B cell (primary cell): ENCODE measurements at places on chromosomes 7 and 10. TPM values are rescaled to one million over a fixed set of nuclear protein-coding genes. Genes with fewer than 3 reads are reported as not detected.

DNA sequence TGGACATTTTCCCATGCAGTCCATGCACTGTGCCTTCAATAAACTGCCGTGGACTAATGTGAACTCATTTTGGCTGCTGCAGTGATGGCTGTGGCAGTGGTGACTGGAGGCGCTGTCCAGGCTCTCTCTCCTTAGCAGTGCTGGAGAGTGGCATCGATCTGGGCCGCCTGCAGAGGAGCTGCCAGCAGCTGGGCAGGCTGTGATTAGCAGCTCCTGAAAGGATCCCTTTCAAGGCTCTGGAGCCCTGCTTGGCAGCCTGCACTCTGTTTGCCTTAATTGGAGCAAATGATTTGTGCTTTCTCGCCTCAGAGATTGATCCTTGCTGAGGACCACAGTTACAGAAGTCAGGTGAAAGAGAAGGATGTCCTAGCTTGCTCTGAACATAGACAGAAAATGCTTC lies 130.1 kb upstream of the VWC2 start:
- DNase-seq: no peak

GRCh38 chr10:77034240-77034639 lies 603.4 kb downstream of the KCNMA1 start:
- no peak for DNase-seq

GRCh38 chr10:10361301-10361885 lies 656.3 kb upstream of the CELF2 start:
- DNase-seq: no peak

- no peak for DNase-seq
Measured at GRCh38 chr7:55192723-55193122, 172.4 kb upstream of the LANCL2 start.

- peak; percentile 28 for DNase-seq
Measured at GRCh38 chr10:26628395-26628794, 69.1 kb upstream of the PDSS1 start.

DNA sequence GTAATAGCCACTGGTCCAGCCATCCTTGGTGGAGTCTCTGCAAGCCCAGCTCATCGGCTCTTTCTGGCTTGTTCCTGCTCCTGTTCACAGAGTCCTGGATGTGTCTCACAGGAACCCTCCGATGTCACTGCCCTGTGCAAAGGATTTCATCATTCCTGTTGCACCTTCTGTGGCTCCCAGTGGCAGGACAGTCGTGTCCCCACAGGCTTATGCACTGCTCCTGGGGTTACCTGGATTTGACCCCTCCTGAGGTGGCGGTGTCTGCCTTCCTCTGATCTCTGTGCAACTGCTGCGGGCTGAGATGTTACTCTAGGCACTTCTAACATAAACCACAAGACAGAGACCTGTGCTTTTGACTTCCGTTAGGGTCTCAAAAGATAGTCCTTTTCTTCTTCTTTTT lies 30.6 kb downstream of the APBB1IP start:
- DNase-seq: peak; percentile 31

GRCh38 chr7:125085084-125085483 lies 155.5 kb upstream of the POT1 start:
- DNase-seq: no peak

DNA sequence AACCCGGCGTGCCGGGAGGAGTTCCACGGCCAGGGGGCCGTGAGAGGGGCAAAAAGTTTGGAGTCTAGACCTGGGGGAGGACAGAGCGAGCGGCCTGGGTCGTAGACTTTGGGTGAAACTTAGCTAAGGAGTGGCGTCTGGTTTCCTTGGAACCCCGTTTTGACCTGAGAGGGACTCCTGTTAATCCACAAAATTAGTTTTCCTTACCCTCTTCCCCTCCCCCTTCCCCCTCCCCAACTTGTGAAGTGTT lies 574 bp downstream of the MARCHF5 start:
- DNase-seq: no peak

DNA sequence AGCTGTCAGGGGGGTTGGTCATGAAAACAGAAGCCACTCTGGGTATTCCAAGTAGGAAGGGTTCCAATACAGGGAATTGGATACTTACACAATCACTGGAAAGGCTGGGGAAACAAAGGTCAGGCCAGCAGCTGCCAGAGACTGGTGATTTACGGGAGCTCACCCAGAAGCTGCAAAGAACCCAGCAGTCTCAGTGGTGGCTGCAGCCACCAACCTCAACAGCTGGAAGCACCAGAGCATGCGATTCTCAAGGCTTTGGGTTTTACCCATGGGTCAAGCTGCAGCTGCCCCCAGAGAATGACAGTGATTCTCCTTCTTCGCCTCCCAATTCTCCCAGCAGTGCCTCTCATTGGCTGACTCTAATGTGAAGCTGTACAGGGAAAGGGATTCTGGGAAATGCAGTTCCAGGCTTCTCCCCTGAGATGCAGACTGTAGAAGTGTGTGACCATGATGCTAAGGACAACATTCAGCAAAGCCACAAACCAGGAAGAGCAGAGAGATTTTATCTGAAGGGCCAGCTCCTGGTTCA lies 107.2 kb upstream of the TCF7L2 start:
- DNase-seq: no peak

- no peak for DNase-seq
Measured at GRCh38 chr7:19206721-19207120, 61.5 kb upstream of the FERD3L start.

DNA sequence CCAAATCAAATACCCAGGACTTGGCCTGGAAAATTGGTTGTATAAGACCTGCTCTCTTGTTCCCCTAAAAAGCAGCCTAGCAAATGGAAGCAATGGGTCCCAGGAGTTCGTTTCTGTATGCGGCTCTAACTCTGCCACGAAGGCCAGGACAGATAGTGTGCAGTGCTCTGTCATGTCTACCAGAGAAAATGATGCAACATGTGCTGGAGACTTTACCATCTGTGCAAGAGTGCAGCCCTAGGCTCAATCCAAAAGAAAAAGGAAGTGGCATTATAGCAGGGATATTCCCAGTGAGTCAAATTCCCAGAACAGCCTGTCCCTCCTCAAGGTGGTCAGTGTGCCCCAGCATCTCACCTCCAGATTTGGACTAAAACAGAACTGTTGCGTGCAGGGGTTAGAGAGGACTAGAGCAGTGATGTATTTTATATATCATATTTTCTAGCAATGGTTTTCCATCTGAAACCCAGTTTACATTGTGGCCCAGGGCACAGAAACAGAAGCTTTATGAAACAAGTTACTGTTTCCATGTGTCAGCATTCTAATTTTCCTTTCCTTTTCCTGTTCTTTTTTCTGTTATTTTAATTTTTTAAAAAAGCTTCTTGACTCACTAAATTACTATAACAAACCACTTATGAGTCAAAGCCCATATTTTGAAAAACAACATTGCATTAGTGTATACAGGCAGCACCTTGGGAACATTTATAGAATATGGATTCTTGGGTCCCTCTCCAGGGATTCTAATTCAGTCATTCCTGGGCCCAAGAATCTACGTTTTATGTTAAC lies 311.2 kb downstream of the RNLS start:
- peak; percentile 19 for DNase-seq

GRCh38 chr7:2258661-2259365 lies 16.8 kb downstream of the NUDT1 start:
- DNase-seq: peak; percentile 84

GRCh38 chr7:75914169-75914654 lies 743 bp upstream of the POR start:
- DNase-seq: no peak

GRCh38 chr7:26179826-26180497 lies 20.6 kb downstream of the HNRNPA2B1 start:
- DNase-seq: no peak

DNA sequence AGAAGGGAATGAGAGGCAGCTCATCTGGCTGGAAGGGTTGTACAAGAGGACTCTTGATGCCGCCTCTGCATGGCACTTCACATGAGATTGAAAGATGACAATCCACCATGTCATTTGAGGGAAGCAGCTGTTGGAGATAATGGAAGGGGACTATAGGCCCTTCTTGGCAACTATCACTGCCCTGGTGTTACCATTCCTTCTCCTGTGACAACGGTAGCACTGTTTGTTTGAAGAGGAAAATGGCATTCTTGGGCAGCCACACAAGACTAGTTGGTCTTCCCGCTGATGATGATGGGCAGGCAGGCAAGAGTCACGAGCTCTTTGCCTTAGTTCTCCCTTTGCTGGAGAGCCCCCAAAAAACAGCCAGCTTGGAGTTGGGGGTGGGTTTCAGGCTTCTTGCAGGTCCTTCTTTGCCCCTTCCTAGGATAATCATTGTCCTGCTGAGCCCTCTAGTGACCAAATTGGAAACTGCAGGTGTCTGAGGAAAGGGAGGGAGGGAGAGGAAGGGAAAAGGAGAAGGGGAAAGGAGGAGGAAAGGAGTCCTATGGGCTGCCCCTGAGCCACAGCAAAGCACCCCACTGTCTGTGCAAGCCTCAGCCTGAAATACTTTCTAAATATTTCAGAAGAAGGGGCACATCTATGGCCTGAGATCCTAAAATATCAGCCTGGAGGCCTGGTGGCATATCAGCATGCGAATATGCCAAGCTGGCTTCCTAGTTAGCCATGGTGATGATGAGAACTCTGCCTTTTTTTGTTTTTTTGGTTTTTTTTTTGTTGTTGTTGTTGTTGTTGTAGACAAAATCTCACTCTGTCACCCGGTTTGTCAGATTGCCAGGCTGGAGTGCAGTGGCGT lies 165.6 kb upstream of the KMT2E start:
- DNase-seq: peak; percentile 58

GRCh38 chr7:97081521-97082300 lies 35.8 kb upstream of the SDHAF3 start:
- no peak for DNase-seq

DNA sequence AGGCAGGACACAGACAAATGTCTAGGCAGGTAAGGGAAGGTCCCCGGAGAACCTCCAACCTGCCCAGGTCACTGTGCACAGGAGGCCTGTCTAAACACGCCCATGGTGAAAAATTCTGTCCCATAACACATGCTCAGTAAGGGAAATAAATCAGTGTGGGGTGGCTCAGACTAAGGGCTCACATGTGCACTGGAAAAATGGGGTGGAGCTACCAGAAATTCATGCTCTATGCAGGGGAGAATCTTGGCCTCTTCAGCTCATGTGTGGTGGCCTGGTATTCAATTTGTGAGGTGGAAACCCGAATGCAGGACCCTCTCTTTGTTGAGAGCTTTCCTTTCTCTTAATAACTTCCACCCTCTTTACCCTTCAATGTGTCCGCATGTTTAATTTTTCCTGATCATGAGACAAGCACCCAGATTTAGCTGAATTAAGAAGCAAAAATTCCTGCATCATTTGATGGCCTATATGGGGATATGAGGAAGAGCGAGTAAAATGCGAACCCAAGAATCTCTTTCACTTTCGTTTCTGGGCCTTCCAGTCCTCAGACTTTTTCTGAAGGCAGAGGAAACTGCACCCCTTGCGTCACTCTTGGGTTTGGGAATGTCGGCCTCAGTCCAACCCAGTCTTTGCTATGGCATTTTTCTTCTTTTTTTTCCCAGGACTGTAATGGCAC lies 163.2 kb downstream of the DGKB start:
- DNase-seq: no peak

DNA sequence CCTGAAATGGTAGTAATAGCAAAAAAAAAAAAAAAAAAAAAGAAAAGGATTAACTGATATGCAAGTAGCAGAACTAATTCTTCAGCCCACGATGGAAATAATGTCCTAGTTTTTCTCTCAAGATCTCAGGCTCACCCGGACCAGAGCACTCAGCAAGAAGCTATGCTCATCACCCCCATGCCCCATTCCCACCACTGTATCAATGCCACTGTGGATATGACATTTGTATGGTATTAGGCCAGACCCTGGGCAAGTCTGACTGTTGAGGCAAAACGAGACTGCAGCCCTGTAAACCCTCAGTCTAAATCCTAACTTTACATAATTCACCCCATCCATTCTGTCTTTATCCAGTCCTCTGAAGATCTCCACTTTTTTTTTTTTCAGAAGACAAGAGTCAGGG lies 186.1 kb upstream of the KLF14 start:
- DNase-seq: no peak

DNA sequence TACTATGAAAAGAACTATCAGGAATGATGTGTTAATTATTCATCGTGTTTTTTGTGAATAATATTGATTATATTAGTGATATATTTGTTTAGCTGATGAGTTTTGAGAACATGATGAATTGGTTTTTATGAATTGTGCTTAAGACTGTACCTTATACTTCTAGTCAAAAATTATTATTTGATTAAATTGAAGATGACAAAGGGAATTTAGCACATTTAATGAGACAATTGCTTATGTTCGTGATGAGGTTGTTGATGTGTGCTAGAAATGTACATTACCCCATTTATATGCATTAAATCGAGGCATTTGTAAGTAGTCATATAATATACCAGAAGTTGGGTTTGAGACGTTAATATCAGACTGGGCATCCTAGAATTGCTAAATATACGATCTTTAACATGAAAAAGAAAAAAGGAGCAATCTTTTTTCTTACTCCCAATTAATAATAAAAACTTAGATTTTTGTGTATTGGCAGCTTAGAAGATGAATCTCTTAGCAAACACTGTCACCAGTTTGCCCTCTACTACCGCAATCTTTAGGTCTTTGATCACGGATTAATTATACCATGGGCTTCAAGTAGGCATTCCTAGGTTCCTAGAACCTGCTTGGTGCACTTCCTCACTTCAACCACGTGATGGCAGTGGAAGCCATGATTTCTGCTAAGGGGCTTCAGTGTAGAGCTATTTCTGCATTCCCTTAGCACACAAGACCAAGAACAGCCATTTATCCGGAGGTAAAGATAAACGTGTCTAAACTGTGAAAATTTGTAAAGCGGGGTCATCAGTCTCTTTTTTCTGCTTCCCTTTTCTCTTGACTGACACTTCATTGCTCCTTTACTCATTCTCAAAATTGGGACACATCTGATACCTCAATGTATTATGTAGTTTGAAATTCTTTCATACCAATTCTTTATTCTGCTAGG lies 1.6 kb downstream of the KLHDC10 start:
- DNase-seq: peak; percentile 84

GRCh38 chr10:94997741-94998174 lies 59.3 kb downstream of the CYP2C9 start:
- DNase-seq: no peak

- DNase-seq: peak; percentile 68
Measured at GRCh38 chr7:140656548-140657515, 15.9 kb upstream of the ADCK2 start.

DNA sequence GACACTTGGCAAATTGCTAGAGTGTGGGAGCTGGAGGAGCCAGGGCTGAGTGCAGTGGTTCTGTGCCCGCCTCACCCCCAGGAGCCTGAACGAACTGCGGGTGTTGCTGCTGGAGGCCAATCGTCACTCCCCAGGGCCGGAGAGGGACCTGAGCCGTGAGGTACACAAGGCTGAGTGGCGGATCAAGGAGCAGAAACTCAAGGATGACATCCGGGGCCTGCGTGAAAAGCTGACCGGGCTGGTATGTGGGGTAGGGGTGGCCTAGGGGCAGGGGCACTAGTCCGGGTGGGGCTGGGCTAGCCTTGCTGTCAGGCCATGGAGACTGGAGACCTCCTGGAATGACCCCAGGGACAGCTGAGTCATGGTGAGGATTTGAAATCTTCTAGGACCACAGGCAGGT lies 56.7 kb upstream of the GTF2IRD1 start:
- DNase-seq: no peak

GRCh38 chr10:73655990-73656298 lies at the start of gene SYNPO2L:
Gene SYNPO2L (minus strand): TSS chr10:73656029. CDS start chr10:73655922, 107 bp downstream.
- no peak for DNase-seq

The PLEKHS1 gene
- 0.06 and 0.09 TPM in 2 replicates for polyA plus RNA-seq

The KCP gene
- polyA plus RNA-seq: 1.2 and 2.3 TPM in 2 replicates

The OR2A1 gene
- polyA plus RNA-seq: 0.31 and 0.52 TPM in 2 replicates

The SLC29A4 gene
- 0.21 and 0.55 TPM in 2 replicates for polyA plus RNA-seq

The GDF2 gene
- polyA plus RNA-seq: not detected in 2 replicates

The TMEM270 gene
- polyA plus RNA-seq: not detected in 2 replicates

The MBL2 gene
- polyA plus RNA-seq: not detected in 2 replicates

The SLC26A3 gene
- not detected in 2 replicates for polyA plus RNA-seq

The C7orf57 gene
- not detected in 2 replicates for polyA plus RNA-seq

The VSTM4 gene
- not detected in 2 replicates for polyA plus RNA-seq

The RAB18 gene
- polyA plus RNA-seq: 8.4 and 14.3 TPM in 2 replicates

The IDI2 gene
- polyA plus RNA-seq: not detected in 2 replicates
